Stimulated activated CD4-positive, alpha-beta T cell treated with anti-CD3 and anti-CD28 coated beads, Interleukin-4, amount 100 ng/mL, for 4 hours (primary cell): ENCODE measurements at places on chromosomes 12 and 14.

DNA sequence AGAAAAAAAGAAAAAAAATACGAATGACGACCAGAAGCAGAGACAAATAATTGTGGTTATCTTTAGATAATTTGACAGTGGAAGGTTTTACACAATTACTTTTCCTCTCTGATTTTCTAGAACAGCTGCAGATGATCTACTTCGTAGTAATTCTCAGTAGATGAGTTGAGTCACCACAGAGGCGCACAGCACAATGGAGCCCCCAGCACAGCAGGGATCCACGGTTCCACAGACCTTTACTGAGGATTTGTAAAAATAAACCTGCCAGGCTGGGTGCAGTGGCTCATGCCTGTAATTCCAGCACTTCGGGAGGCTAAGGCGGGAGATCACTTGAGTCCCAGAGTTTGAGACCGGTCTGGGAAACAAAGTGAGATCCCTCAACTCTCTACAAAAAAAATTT is 29.3 kb downstream of the AMN start:
- no peak for DNase-seq

DNA sequence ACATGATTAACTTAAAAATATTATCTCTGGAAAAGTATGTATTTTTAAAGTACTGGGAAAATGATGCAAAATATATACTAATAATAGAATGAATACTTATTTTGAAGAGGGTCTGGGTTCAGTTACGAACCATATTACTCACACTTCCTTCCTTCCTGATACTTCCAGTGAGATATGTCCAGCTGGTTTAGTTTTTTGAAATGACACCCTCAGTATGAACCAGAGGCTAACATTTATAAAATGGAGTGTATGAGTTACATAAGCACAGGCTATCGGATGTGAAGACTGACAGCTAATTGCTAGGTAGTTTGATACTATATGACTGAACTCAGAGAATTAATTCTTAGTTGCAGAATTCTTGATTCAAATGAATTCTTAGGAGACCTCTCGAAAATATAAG is 122.9 kb downstream of the OTOGL start:
- no peak for DNase-seq

DNA sequence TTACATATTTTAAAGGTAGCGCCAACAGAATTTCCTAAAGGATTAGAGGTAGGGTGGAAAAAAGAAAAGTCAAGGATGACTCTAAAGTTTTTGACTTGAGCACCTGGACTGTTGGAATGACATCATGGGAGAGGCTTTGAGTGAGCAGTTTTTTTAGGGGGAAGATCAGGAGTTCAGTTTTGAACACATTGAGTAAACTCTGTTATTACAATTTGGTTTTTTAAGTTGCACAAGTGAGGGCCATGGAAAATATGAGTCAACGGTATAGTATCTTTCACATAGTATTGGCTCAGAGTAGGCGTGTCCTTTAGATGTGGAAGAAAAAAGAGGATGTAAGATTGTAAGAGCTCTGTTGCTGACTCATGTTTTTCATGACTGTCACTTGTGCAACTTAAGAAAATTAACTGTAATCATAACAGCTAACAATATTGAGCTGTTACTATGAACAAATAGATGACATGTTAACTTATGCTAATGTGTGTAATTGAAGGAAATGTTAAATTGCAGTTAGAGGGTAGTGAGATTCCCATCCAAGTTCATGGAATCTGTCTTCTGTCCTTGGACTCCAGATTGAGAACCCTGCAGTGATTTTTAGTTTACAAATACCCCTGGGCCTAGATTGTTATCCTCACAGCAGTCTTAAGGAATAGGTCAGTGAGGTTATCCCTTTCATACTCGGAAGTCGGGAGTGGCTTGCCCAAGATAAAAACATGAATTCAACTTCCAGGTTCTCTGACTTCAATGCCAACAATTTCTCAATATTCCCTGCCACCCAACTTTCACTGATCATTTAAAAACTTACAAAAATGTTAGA is 48.2 kb upstream of the ATP2B1 start:
- peak; percentile 4 for DNase-seq

DNA sequence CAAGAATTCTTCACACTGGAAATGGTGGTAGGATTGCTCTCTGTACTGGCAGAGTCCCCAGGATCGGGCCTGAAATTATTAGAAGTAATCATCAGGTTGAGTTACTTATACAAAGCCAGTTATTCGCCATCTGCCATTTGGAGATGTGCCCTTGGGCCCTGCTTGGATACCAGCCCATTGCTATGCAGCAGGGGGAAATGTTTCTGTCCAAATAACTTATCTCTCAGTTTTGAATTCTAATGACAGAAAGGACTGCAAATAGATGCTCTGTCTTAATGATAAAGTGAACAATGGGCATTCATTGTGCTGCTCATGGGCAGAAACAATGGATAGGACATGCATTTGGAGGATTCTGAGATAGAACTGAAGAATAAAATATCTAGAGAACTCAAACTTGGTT is 139.1 kb upstream of the PELI2 start:
- no peak for DNase-seq
